ENCODE measurements at places on chromosomes 6 and 20. TPM values are rescaled to one million over a fixed set of nuclear protein-coding genes. Genes with fewer than 3 reads are reported as not detected.

DNA sequence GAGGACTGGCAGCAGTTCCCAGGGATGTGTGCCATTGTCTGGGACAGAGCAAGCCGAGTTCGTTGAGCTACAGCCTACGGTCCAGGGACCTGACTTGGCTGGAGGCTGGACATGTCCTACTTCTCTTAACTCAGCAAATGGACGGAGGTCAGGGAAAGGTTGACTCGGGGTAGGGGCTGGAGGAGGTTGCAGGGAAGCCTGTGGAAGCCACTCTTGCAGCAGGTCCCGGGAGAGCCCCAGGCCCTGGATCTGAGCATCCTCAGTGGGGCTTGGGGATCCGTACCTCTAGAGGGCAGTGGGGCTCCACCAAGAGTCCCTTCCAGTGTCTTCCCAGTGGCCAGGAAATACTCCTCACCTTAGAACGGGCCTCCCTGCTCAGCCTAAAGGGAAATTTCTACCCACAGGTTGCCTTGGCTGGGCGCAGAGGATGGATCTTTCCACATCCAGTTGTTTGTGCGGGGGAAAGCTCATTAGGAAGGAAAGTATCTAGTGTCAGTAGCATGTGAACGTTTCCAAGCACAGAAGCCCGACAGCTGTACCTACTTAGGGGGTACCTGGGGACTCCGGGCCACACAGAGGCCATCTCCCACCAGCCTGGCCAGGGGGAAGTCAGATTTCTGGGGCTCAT is 170.2 kb downstream of the NFATC2 start:
- peak; percentile 63 for DNase-seq

DNA sequence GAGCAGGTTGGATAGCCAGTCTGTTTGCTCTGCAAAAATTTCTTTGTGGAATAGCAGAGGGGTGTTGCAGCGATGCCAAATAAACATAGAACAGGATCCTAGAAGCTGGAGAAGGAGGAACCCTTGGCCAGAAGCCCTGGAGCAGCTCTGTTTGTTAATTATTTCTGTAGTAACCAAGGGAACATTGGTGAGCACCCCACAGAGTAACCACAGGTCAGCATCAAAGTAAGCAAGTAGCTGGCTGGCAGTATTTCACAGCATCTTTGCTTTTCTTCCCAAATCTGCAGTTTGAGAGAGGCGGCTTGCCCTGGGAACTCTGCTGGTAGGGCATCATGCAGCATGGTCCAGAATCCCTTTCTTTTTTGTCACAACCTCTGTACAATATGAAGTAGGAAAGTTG is 12.7 kb upstream of the APMAP start:
- no peak for DNase-seq

DNA sequence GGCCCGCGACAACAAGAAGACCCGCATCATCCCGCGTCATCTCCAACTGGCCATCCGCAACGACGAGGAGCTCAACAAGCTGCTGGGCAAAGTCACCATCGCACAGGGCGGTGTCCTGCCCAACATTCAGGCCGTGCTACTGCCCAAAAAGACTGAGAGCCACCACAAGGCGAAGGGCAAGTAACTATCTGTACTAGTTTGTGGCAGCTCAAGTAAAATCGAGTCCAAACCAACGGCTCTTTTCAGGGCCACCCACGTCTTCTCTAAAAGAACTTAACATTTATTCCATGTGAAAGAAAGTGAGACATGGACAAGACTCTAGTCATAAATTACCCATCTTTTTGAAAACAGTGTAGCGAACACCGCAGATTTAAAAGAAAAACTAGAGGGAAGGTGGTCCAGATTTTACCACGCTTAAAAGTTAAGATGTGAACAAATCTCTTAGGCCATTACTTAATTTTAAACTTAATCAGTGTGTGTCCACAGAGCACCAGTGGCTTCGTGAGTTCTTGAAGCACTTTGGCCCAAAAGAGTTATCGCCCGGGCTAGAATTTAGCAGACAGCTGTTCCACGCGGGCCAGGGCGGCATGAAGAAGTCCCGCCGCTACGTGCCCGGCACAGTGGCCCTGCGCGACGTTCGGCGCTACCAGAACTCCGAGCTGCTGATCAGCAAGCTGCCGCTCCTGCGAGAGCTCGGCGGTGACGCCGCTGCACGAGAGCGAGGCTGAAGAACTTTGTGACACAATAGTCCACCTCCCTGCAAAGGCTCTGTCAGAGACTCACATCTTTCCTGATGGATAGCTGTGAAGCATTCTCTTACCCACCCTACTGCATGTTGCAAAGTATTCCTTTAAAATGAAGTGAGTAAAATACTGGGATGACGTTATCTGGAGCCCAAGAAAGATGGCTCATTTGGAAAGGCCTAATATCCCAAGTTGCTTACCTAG is 113.9 kb upstream of the PRSS16 start:
- no peak for DNase-seq

DNA sequence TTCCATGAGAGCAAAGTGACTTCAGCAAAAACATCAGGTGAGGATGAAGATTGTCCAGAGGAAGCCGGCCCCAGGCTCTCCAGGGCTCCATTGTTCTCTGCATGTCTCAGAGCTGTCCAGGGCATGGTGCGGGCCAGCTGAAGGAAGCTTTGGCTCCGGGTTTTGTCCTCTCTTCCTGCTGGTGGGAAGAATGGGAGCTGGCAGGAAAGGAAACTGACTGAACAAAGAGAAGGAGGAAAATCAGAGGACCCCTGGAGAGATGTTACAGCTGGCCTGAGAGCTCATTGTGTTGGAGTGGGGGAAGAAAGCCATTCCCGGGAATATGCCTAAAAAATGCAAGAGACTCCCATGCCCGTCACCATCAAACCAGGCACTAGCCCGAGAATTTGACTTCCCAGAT is 27.1 kb downstream of the PRND start:
- no peak for DNase-seq

DNA sequence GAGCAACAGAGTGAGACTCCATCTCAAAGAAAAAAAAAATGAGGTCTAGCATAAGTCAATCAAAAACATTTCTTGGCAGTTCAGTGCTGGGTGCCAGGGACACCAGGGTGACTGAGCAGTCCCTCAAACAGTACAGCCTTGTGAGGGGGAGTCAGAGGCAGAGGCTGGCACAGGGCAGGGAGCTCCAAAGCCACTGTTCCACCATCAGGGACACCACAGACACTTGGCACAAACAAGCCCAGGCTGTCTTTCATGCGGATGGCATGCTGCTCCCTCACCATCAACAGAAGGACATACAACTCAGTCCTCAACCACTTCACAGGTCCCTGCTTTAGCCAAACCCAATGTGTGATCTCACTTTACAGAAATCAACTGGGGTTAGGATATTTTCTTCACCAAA is 36.0 kb upstream of the GRM4 start:
- DNase-seq, result peak; percentile 46

GRCh38 chr20:51800060-51800871 is 2.1 kb downstream of the SALL4 start:
- DNase-seq, result no peak

Gene MYMX
- 219 TPM for total RNA-seq
